ENCODE measurements at places on chromosomes 2 and 18.

GRCh38 chr18:79690586-79691482, 11.2 kb downstream of the CTDP1 start:
- no peak for DNase-seq

- DNase-seq, result no peak
Observed at GRCh38 chr2:8413589-8414135, 268.2 kb upstream of the ID2 start.

DNA sequence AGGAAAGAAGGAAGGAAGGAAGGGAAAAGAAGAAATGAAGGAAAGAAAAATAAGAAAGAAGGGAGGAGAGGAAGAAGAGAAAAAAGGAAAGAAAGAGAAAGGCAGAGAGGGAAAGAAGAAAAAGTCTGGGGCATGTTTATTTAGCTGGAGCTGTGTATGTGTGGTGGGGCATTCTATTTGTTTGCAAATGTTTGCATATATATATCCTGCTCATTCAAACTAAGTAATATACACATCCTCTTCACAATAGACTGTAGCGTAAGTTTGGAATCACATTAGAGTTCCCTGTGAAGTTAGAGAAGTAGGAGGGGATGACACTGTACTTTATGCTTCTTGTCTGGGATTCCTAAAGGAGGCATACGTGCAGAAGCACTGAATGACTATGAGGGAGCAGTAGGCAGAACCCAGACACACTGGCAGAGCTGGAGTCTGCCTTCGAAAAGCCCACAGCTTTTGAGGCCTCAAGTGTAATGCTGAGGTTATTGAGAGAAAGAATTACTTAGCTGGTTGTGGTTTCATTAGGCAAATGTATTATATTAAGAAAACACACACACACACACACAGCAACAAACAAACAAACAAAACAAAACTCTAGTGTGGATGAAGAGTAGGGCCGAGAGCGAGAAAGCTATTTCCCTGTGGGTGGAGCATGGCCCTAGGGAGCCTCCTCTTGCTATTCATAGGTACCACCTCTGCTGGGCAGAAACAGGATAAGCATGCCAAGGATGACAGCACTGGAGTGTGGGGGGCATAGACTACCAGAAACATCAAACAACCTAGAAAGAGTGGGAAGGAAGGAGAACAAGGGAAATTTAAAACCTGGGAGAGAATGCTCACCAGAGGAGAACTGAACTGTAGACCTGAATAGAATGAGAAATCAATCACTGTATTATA, 905.1 kb upstream of the NXPH2 start:
- no peak for DNase-seq

GRCh38 chr2:85276571-85277118, 51.1 kb downstream of the TGOLN2 start:
- DNase-seq, result no peak

- no peak for DNase-seq
Observed at GRCh38 chr2:6791682-6792081, 74.0 kb downstream of the CMPK2 start.

GRCh38 chr18:54958704-54959625, at the start of gene CCDC68:
CCDC68 (minus strand) TSS chr18:54959461; CDS start chr18:54942791, 16,670 bp downstream.
- DNase-seq, result no peak

- DNase-seq, result no peak
Observed at GRCh38 chr2:169900686-169901085, 73.4 kb downstream of the UBR3 start.

DNA sequence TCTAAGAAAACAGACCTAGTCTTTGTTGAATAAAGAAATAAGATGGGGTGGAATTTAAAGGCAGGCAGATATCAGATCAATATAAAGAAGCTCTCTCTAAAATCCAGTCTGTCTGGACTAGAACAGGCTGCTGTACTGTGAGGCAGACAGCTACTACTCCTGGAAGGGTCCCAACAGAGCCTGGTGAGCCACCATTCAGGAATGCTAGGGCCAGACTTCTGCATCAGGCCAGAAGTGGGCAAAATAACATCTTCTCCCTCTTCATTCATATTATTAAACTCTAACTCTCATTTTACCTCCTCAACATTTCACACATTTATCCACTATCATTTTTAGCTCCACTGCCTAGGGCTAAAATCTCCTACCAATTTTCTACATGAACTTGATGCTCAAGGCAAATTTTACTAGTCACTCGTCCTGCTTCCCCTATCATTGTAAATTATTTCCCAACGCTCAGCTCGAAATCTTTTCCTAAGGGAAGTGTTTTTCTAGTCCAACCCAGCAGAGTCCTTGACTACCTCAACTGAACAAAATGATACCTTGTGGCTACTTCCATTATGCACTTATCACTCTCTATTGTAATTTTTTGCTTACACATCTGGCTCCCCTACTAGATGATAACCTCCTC, 45.2 kb upstream of the GLS start:
- DNase-seq, result peak; percentile 94

- DNase-seq, result no peak
Observed at GRCh38 chr2:147824620-147825019, 20.2 kb upstream of the ACVR2A start.

GRCh38 chr2:98458207-98458606, 13.5 kb downstream of the INPP4A start:
- DNase-seq, result no peak

DNA sequence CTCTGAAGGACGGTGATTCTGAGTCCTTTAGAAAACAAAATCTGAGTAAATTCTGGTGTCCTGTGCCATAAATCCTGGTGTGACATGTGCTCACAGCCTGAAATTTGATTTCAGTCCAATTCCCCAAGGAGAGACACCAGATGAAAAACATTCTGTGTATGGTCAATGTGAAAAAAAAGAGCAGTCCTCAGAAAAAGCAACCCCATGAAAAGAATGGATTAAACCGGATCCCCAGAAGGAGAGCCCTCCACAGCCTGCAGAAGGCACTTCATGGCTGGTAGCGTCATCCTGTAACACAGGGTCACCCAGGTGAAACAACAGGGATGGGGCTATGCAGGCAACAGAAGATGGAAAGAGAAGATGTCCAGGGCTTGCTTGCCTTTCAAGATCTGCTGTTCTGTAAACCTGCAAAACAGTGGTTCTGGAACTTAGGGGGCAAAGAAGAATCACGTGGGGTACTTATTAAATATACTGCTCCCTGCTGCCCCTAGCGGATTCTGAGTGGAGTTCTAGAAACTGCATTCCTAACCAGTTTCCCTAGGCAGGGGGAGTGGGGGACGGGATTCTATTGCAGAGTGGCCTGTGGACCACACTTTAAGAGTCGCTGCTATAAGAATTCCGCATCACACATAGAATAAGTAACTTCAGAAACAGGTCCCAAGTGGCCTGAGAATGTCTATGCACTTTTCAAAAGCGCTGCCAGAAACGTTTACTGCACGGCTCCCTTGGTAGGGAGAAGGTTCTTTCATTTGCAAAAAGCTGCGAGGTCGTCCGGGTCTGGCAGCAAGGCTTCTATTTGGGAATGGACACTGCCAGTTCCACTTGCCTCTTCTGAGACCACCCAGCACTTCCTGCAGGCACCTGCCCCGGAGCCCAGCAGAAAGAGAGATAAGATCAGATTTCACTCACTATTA, 118.9 kb upstream of the ARL5A start:
- peak; percentile 9 for DNase-seq

- DNase-seq, result no peak
Observed at GRCh38 chr2:7111626-7112025, 194.4 kb downstream of the RNF144A start.

Data from AG08395 (cell line).